ENCODE measurements at places on chromosomes 7 and 10. TPM values are rescaled to one million over a fixed set of nuclear protein-coding genes. Genes with fewer than 3 reads are reported as not detected.

DNA sequence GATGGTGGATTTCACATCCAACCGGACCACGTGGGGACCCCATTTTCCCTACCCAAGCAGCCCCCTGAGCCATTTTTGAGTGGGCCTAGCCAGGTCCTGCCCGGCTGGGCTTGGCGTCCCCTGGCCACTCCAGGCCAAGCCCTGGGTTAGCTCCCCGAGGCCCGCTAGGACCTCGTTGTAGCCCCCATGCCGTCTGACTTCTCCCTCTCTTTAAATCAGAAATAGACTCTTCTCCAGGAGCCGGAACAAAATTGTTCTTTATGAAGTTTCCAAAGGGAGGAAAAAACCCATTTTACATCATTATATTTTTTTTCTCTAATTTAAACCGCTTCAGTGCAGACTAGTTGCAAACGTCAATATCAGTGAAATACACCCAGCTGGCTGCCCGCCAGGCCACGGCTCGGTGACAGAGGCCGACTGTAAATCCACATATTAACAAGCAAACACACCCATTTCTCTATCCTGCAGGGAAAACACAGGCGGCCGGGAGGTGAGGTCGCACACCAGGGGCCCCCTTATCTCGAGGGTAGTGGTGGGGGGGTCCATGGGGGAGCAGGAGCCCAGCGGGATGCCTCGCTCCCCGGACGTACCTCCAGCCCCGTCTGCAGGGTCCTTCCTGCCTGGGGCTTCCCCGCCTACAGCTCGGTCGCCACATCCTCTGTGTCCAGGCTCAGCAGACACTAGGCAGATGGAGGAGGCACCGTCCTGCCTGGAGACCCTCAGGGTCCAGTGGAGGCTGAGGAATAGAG is 72.7 kb downstream of the ELFN1 start:
- H3K27me3 ChIP-seq, result no peaks in the 10 kb centered on the region
- peak overlapping the region; percentile 47 for H3K27ac ChIP-seq
- H3K36me3 ChIP-seq, result peaks cover 13% of the 10 kb centered on the region
- DNase-seq, result peak; percentile 71
- no peak overlapping the region for H3K4me3 ChIP-seq
- peaks cover 21% of the 10 kb centered on the region for H3K4me1 ChIP-seq

GRCh38 chr7:129498021-129498420 is 4.3 kb upstream of the SMKR1 start:
- no peaks in the 10 kb centered on the region for H3K27me3 ChIP-seq
- no peaks in the 10 kb centered on the region for H3K36me3 ChIP-seq
- H3K4me3 ChIP-seq, result no peak overlapping the region
- no peak overlapping the region for H3K27ac ChIP-seq

DNA sequence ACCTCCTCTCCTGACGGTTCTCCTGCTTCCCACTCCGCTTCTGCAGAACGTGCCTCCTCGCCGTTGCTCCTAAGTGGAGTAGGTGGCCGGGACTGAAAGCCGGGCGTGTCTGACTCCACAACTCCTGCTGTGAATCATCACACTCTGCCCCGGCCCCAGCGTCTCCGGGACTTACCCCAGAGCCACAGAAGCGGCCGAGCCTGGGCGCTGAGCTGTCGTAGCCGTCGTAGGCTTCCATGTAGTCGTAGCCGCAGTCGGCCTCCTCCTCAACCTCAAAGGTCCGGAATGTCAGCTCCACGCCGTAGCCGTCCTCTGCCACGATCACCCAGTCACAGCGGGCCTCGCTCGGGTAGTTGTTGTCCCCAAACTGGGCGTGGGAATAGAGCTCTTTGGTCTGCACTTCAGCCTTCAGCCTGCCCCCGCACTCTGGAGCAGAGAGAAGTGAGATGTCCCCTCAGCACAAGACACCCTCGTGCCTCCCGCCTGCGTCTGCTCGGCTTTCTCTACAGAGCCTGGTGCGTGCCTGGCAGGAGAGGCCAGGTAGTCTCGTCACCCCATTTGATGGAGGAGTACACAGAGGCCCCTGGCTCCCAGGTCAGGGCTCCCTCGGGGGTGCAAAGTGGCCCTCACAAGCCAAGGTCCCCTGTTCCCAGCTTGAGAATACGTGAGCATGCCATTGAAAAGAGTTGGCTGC is 11.2 kb upstream of the OPALIN start:
- H3K36me3 ChIP-seq, result no peaks in the 10 kb centered on the region
- H3K27me3 ChIP-seq, result no peaks in the 10 kb centered on the region
- no peak overlapping the region for H3K27ac ChIP-seq
- no peak for DNase-seq
- no peaks in the 10 kb centered on the region for H3K4me1 ChIP-seq

Gene NUPR2
- not detected for total RNA-seq

Gene LRRD1
- total RNA-seq, result not detected
